ENCODE measurements at places on chromosomes 12 and 14. TPM values are rescaled to one million over a fixed set of nuclear protein-coding genes. Genes with fewer than 3 reads are reported as not detected.

Gene HELB
- polyA plus RNA-seq, result 0.35 TPM

Gene C1QL4
- not detected for polyA plus RNA-seq

Gene GLIPR1L1
- polyA plus RNA-seq, result not detected

Gene GLTP
- polyA plus RNA-seq, result 28.1 TPM

Gene SLC25A21
- 0.23 TPM for polyA plus RNA-seq

Gene CATSPERB
- 0.04 TPM for polyA plus RNA-seq

GRCh38 chr14:93527203-93527607 is 96.5 kb downstream of the UNC79 start:
- no peak for DNase-seq

DNA sequence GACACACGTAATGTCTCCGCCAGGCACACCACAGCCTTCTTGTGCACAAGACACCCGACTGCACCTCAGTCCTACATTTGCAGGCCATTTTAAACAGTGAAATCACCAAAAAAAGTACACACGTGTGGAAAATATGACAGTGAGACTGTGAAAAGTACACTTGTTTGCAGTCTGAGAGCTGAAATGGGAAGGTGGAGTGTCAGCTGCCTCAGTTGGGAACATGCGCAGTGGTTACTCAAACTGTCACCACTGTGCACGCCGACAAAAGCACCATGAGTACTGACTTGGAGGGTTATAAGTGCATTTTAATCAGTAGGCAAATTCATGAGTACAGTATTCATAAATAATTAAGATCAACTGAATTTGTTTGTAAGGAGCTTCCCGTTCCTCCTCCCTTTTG is 15.8 kb downstream of the VPS33A start:
- no peak for DNase-seq

DNA sequence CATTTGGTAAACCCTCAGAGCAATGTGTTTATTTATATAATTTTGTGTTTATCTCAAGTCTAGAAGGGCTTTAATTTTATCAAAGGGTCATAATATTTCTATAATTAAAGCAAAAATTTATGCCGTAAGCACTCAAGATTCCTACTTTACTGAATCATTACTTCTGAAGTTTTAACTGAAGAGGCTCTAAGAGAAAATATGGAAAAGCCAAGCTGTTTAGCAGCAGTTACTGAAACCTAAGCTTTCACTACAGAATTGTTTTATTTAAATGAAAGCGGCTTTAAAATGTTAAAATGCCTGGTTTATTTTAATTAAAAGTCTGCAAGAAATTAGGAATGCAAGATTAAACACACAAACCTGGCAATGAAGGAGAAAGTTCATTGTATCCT is 73.9 kb upstream of the BBS10 start:
- no peak for DNase-seq

- no peak for DNase-seq
These were observed 358 bp downstream of the ELK3 start for GRCh38 chr12:96194576-96194889.

- DNase-seq, result no peak
These were observed 39.3 kb downstream of the FIGNL2 start for GRCh38 chr12:51809193-51809592.

- DNase-seq, result no peak
These were observed 43.7 kb upstream of the TSPAN9 start for GRCh38 chr12:3033539-3033867.

DNA sequence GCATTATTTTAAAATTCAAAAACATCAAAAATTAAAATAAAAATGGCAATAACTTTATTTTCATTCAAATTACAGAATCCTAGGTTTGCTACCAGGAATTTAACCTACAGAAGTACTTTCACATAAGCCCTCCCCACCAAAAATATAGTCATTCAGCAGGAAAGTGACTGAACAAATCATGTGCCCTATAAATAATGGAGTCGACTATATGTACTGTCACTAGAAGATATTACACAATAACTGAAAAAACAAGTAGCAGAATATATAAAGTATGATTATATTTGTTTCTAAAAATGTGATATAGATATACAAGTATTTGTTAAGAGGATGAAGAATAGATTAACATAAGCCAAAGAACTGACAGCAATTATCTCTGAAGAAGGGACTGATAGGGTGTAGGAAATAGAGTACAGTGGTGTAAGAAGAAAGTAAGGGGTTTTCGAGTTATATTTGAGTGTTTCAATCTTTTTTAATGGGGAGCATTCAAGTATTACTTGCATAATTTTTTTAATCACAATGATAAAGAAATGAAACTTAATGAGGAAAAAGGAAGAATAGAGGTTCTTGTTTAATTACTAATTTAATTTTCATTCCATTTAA is 7.9 kb downstream of the C2CD5 start:
- DNase-seq, result no peak

- no peak for DNase-seq
These were observed 4.0 kb downstream of the NAB2 start for GRCh38 chr12:57092876-57093414.

DNA sequence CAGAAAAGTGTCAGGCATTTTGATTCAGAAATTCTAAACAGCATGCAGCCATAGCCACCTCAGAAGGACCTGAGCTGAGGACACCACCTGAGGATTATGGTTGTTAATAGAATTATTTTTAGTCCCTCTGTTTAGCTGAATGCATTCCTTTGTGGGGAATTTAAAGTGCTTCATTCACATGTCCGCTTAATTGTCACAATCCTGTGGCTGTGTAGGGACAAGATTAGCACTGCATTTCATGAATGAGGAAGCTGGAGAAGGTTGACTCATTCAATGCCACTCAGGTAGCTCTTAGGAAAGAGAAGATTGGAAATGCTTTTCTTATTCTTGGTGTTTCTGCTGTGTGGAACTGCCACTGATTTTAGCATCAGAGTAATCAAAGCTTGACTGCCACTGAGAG is 42.0 kb upstream of the KRR1 start:
- no peak for DNase-seq

DNA sequence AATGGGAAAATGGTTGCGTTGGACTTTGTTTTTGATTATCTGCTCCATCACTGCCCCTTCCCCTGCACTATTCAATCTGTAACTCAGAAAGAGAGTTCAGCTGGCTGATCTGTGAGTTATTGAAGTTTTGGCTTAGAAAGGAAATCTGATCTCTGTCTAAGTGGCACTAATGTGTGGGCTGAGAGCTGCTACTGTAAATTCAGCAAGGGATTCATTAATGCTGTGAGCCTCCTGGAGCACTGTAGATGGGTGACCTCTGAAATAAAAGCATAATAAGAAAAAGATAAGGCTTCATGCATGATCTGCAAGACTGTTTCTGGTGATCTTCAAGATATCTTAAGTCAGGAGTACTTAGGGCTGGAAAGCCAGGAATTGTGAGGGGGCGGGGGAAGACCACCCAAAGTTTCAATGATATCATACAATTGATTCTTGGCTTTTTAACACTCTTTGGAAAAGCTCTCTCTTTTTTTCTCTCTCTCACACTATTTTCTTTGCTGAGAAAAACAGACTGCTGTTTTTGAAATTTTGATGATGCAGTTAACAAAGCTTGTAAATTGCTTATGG is 101.1 kb downstream of the C12orf75 start:
- no peak for DNase-seq

DNA sequence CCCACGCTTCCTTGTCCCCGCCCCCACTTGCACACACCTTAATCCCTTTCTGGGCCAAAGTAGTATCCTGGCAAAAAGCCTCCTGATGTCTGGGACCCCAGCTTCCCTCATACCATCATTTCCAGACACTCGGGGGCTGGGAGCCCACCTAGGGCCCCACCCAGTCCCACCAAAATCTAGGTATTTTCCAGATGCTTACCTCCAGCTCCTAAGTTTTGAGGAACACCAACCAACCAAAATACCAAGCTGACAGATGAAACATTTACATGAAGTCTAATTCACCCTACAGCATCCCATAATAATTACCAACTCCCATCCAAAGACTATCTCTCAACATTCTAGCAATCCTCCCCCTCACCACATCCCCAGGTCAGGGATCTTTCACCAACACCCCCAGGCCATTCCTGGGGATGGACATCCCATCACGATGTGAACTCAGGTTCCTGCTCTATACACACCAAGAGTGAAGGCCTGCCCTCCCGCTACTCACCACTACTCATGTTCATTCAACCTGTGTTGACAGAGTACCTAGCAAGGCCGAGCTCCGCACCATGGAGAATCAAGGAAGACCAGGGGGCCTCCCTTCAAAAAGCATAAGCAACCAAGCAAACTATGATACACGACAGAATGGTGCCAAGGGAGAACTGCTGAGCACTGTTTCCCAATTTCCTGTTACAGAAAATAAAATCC is 1.6 kb upstream of the CHD4 start:
- no peak for DNase-seq

DNA sequence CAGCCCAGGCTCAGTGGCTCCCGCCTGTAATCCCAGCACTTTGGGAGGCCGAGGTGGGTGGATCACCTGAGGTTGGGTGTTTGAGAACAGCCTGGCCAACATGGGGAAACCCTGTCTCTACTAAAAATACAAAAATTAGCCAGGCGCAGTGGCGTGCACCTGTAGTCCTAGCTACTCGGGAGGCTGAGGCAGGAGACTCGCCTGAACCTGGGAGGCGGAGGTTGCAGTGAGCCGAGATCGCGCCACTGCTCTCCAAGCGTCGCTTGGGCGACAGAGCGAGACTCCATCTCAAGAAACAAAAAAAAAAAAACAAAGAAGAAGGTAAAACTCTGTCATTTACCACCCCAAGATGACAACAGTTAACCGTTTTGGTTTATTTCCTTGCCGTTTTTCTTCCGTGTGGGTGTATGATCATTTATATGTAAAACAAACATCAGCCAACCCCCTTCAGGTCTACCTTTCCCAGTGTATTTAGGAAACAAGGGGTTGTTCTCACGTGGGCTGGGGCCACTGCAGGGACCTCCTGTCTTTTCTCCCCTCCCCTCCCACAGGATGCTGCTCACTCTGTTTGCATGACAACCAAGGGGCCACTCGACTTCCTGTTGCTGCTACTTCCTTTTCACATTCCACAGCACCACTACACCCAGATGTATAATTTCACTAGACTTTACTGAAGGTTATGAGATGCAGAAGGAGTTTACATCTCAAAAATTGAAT is 13.6 kb downstream of the TTC9 start:
- no peak for DNase-seq

- no peak for DNase-seq
These were observed 57.0 kb upstream of the EGLN3 start for GRCh38 chr14:34007902-34008301.

GRCh38 chr12:65886996-65887395 is 62.7 kb downstream of the HMGA2 start:
- no peak for DNase-seq

DNA sequence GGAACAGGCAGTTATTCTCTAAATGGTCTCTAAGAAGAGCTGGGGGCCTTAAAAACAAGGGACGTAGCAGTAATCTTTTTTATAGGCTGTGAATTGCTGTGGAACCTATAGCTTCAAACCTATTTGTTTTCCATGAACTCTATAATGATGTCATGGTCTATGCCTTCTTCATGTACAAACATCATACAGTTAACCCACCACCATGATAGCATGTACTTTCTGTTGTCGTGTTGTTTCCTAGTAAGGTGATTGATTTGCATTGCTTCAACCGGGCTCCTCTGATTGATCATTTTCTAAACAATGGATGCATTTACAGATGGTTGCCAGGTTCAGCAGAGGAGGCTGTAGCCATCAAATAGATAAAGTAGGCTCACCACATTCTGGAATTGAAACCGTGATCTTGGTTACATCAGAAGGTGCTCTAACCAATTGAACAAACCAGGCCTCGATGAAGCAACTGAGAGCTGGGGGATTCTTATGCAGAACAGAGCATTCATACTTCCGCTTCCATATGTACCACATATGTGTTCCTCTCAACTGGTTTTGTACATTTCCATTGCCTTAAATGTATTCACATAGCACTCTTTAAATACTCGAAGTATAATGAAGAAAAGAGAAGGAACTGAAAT is 25.6 kb upstream of the PCNX1 start:
- DNase-seq, result no peak

- no peak for DNase-seq
These were observed 1059.5 kb downstream of the GALC start for GRCh38 chr14:86933460-86933859.

- DNase-seq, result no peak
These were observed 33.9 kb downstream of the FOXN3 start for GRCh38 chr14:89382901-89383845.

DNA sequence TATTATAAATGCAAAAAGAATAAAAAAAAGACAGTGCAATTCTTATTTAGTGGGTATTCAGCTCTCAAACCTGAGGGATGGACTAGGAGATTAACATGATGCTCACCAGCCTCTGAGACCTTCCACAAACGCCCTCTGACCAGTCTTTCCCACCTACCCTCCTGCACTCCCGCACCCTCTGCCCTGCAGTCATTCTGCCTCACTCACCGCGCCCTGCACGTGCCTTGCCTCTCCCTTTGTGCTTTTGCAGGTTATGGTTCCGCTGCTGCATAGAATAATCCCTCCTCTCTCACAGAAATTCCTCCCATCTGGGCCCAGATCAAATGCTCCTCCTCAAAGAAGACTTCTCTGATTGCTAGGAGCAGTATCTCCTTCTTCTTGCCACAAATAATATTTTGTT is 28.5 kb upstream of the TMCC3 start:
- DNase-seq, result no peak

- no peak for DNase-seq
These were observed 22.2 kb downstream of the RTRAF start for GRCh38 chr14:52011523-52011922.

All from heart left ventricle (tissue), 16 donors.